H9 (cell line): ENCODE measurements at places on chromosomes 11 and 22. TPM values are rescaled to one million over a fixed set of nuclear protein-coding genes. Genes with fewer than 3 reads are reported as not detected.

The OR51B5 gene
- not detected in 2 replicates for total RNA-seq

The HTR3B gene
- not detected in 2 replicates for total RNA-seq

The C11orf68 gene
- 14.0 and 15.7 TPM in 2 replicates for total RNA-seq

The FJX1 gene
- 11.5 and 14.4 TPM in 2 replicates for total RNA-seq

The TECTA gene
- total RNA-seq, result 0.66 and 0.68 TPM in 2 replicates

The ABTB2 gene
- 5.3 and 5.5 TPM in 2 replicates for total RNA-seq

The GTSE1 gene
- total RNA-seq, result 40.6 and 42.6 TPM in 2 replicates

The MRGPRF gene
- total RNA-seq, result 4.0 and 4.3 TPM in 2 replicates

The OR10A3 gene
- not detected in 2 replicates for total RNA-seq
